ENCODE measurements at places on chromosomes 5 and 9.

DNA sequence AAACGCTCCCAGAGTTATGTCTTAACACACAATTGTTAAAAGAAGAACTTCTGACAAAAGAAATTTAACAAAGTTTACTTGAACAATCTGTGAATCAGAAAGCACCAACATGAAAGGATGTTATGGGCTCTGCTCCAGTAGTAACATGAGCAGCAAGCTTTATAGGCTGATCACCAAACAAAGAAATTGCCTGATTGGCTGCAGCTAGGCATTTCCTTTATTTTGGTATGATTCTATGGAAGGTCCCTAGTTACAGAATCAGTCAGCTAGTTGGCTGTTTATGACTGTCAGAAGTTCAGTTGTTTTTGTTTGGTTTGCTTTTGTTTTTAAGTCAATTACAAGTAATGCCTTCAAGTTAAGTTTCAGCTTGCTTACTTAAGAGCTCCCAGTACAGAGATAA lies 102.4 kb upstream of the SMC2 start:
- no peak for DNase-seq

DNA sequence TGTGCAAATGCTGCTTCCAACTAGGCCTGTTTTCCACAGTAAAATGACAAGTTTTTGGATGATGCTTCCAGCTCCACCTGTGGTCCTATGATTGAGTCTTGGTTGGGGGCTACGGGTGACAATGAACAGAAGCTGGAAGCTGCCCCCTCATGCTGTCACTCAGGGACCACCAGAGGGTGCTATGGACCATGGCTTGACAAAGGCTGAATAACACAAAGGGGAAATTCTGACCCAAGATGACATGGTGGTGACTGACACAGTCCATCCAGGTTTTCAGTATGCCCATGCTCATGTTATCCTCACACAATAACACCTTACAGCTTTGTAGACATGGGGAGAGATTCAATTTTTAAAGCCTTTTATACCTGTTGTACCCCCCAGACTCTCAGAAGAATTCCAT lies 23.9 kb upstream of the SAP30L start:
- no peak for DNase-seq

- DNase-seq, result peak; percentile 91
These were observed 787 bp upstream of the ANKHD1 start for GRCh38 chr5:140400730-140401361.

GRCh38 chr5:120465436-120465961 lies 1.4 kb downstream of the PRR16 start:
- DNase-seq, result no peak

GRCh38 chr9:14383294-14383693 lies 69.4 kb upstream of the NFIB start:
- DNase-seq, result no peak

DNA sequence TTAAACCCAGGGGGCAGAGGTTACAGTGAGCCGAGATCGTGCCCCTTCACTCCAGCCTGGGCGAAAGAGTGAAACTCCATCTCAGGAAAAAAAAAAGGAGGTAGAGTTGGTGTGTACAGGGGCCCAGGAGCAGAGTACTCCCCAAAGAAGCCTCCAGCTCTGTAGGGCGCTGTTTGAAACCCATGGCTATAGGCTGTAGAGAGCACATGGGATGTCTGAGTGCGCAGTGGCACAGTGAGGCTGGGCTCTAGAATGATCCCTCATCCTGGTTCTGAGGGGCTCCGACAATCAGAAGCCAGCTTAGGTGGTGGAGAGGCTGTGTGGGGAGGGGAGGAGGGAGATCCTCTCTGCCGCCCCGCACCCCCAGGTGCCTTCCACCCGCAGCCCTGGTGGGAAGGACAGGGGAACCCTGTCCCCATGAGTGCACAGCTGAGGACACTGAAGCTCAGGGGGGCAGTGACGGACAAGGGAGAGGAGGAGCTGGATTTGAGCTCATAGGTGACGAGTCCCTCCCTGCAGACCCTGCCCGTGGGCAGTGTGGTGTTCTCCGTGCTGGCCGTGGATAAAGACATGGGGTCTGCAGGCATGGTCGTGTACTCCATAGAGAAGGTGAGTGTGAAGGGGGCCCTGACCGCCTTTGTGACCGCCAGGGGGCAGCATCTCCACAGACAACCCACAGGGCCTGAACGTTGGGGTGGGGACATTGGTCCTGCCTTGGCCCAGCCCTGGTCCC lies 24.6 kb downstream of the CDHR2 start:
- peak; percentile 88 for DNase-seq

GRCh38 chr9:19085295-19085694 lies 17.4 kb downstream of the HAUS6 start:
- DNase-seq, result peak; percentile 32

- no peak for DNase-seq
These were observed 116.6 kb downstream of the ESM1 start for GRCh38 chr5:54868511-54869483.

GRCh38 chr5:125700380-125700861 lies 722.8 kb upstream of the GRAMD2B start:
- DNase-seq, result no peak

DNA sequence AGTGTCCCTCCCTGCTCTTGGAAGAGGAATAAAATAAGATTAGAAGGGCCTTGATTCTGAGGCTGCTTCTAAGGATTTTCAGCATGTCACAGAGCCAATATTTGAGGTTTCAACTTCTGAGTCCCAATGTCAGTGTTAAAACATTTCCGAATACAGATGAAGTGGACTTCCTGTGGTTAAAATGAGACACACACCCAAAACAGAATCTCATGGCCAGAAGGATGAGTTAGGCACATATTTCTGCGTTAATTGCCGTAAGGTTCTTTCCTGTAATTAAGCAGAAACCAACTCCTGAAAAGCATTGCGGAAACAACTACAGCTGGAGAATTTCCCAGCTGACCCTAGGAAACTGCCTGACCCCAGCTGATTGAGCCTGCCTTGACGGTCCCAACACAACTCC lies 10.4 kb upstream of the ZNF354B start:
- no peak for DNase-seq

GRCh38 chr9:35791297-35791921 lies at the start of gene NPR2:
NPR2 (plus strand) TSS chr9:35791591; CDS start chr9:35792409, 818 bp downstream.
- DNase-seq, result no peak

GRCh38 chr5:104297076-104297475 lies 734.5 kb upstream of the NUDT12 start:
- no peak for DNase-seq

DNA sequence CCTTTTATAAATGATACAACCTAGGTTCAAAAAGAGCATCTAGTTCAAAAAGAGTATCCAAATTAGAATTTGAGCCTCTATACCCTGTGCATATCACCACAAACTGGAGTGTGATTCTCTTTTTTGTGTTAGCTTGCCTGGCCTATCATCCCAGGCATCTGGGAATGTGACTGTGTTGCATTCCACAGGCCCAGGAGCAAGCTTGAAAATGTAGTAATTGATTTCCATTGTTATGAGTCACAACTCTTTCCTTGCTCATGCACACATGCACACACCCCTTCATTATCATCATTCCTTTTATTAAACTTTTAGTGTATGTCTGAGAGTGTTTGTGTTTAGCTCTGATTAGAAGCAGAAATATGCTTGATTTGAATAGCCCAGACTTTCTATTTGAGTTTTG lies 75.2 kb downstream of the FCHO2 start:
- DNase-seq, result no peak
